ENCODE measurements at places on chromosomes 2 and 18. TPM values are rescaled to one million over a fixed set of nuclear protein-coding genes. Genes with fewer than 3 reads are reported as not detected.

SULT1C4 gene
- 31.9 TPM for total RNA-seq

FAM110C gene
- total RNA-seq = 10.8 TPM

EPHA4 gene
- 41.3 TPM for total RNA-seq

ASIC4 gene
- 0.32 TPM for total RNA-seq

CREG2 gene
- 0.63 TPM for total RNA-seq

NFATC1 gene
- 11.3 TPM for total RNA-seq

ABCG8 gene
- not detected for total RNA-seq

TPO gene
- 0.74 TPM for total RNA-seq

SMARCAL1 gene
- 18.9 TPM for total RNA-seq

SULT6B1 gene
- total RNA-seq = not detected

HRH4 gene
- 0.26 TPM for total RNA-seq

OTOS gene
- total RNA-seq = not detected

AMER3 gene
- 0.42 TPM for total RNA-seq

OR6B2 gene
- total RNA-seq = not detected

OTOF gene
- 0.32 TPM for total RNA-seq

CYP26B1 gene
- 4.7 TPM for total RNA-seq

CCDC141 gene
- 18.0 TPM for total RNA-seq

NPAS2 gene
- 11.8 TPM for total RNA-seq

CIB4 gene
- total RNA-seq = not detected

ALPI gene
- total RNA-seq = not detected

HNRNPLL gene
- 106 TPM for total RNA-seq

CNGA3 gene
- 0.85 TPM for total RNA-seq

CTLA4 gene
- 0.11 TPM for total RNA-seq

SLC8A1 gene
- 280 TPM for total RNA-seq

MDH1B gene
- total RNA-seq = 1.2 TPM

CNRIP1 gene
- total RNA-seq = 38.0 TPM

TMEM182 gene
- total RNA-seq = 28.0 TPM

DUSP19 gene
- 9.6 TPM for total RNA-seq

SERPINB10 gene
- total RNA-seq = 0.21 TPM

RTP5 gene
- total RNA-seq = not detected

CYS1 gene
- total RNA-seq = 7.2 TPM

B4GALT6 gene
- 7.5 TPM for total RNA-seq

DES gene
- total RNA-seq = 1,909 TPM

OSBPL6 gene
- 1.9 TPM for total RNA-seq

PLA2R1 gene
- total RNA-seq = 17.9 TPM

KLHL30 gene
- total RNA-seq = 1.8 TPM

SCG2 gene
- total RNA-seq = 15.3 TPM

RGPD8 gene
- 55.9 TPM for total RNA-seq

AFF3 gene
- total RNA-seq = 43.5 TPM

NIFK gene
- total RNA-seq = 72.0 TPM

YWHAQ gene
- total RNA-seq = 346 TPM

LGALSL gene
- total RNA-seq = 20.6 TPM

C2orf81 gene
- 0.74 TPM for total RNA-seq

SERPINB2 gene
- not detected for total RNA-seq

LAMA1 gene
- total RNA-seq = 2.9 TPM

DLX2 gene
- total RNA-seq = not detected

AUP1 gene
- 57.7 TPM for total RNA-seq

TUBA4B gene
- not detected for total RNA-seq

ACTG2 gene
- 637 TPM for total RNA-seq
